ENCODE measurements at places on chromosomes 4 and X.

DNA sequence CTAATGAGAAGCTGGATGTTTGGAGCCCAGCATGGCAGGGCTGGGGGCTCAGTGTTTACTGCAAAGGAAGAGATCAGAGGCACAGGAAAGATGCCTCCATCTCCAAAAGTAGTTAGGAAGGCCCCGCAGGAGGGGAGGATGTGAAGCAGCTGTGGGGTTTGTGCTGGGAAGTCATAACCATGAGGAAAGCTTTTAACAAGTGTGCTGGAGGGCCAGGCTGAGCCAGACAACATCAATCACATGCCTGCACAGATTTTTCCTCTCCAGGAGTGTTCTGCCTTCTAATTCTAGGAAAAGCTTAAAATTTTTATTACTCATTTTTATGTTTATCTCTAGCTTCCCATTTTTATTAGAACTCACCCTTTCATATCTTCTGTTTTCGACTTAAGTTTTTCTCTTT, 65.4 kb downstream of the GPR82 start:
- DNase-seq, result no peak

DNA sequence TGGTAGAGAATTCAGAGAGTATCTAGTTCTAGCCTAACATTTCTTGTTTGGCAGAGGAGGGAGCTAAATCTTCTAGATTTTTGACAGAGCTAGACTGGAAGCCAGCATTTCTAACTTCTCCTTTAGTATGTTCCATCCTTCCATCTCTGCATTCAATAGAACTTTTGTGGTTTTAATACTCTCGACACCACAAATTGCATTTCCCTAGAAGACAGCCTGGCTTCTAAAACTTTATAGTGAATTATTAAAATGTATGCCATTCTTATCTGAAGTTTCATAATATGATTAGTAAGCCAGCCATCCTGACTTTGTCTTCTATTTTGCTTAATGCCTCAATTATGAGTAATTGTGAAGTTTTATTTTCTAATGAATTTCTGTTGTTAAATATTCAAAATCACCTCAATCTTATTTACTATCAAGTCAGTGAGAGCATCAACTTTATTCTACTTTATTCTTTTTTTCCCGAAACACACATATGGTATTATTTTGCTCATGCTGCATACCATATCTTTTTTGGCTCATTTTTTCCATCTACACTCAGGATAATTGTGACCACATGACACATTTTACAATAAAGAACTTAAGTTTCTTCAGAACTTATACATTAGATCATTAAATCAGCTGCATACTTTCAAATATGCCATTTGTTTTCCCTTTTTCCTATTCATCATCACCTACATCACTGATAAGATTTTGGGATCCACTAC, 30.2 kb downstream of the EDNRA start:
- no peak for DNase-seq

DNA sequence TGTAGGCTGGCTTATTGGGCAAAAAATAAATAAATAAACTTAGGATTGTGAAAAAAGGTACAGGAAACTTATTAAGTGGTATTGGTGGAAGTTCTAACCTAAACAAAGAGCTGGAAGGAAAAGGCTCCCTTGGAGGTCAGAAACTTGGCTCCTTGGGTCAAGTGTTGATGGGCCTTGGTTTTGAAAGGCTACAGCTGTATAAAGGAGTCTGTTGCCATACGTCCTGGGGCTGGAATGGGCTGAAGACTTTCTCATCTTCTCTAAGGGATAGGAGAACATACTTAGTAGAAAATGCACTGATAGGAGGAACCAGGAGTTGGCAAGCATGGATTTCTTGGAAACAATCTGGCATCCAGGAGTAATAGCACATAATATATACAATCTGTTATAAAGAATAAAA, 56.6 kb downstream of the PDLIM5 start:
- no peak for DNase-seq

DNA sequence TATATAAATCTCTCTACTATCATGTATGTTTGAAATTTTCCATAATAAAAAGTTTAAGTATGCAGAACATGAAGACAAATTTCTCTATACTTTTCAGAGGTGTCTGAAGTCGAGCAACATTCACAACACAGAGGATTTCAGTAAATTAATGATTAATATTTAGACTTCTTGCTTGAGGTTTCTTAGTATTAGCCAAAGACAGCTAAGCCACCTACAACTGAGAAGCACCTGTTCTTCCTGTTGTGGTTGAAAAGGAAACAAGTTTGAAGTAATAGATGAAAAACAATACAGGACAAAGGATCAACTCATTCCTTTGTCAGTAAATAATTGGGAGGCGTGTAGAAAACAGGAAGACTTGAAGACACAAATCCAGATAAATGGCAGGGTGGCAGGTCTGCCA, 21.1 kb downstream of the SCML1 start:
- no peak for DNase-seq

DNA sequence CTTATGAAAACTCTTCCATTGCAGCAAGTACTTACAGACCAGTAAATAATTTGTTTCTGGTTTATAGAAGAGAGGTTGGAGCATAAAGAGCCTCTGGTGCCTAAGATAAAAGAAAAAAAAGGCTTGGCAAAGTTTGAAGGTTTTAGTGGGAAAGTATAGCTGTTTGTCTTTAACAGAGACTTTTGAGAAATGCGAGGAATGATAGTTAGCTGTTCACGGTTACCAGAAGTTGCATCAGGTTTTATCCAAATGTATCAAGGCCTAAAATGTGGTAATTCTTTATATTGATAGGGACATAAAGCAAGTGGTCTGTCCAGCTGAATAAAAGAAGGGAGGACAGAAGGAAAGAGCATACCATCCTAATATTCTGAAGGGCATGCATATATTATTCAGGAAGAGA, 29.3 kb downstream of the RAP1GDS1 start:
- no peak for DNase-seq

DNA sequence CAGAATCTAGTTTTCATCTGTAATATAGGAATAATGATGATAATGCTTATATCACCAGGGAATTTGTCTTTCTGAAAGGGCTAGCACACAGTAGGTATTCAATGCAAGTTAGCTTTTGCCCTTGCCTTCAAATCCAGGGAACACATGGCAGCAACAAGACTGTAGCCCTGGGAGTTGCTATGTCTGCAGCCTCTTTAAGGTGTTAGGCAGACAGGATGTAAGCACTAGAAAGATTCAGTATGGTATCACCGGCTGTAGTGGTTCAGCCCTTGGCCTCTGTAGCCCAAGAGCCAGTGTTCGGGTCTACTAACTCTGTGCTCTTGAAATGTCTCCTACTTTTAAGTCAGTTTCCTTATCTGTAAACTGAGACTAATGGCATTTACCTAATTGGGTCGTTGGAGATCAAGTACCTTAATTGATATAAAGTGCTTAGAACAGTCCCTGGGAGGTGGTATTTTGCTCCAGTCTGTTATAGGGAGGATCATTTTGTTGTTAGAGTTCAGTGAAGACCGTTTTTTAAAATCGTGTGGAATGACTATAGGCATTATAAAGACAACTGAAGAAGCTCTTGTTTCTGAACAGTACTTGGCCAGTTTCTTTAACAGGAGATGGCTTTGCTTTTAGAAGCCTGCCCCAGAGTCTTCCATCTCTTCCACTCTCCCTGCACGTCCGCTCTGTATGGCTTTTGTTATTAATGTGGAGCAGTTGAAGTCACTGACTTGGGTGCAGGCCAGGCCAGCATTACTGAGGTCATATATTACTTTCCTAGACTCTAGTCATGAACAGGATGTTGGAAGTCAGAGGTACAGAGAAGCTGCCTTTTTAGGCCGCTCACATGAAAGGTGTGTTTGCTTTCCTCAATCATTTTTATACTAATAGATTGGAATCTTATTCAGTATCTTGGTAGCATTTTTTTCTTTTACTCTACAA, 44.8 kb downstream of the GAB1 start:
- no peak for DNase-seq

DNA sequence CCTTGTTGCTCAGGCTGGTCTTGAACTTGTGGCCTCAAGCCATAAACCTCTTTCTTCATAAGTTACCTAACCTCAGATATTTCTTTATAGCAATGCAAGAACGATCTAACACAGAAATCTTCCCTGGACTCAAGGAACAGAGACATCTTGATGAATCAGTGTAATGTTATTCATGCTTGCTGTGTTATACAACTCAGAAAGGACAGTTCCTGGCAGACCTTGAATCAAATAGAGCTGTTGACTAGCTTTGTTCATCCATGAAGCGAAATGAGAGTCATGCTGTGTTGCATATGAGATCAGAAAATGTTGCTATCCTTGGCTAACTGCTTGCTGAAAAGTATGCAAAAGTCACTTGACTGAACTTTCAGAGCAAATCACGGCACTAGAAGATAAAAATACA, 72.6 kb upstream of the ARHGAP24 start:
- peak; percentile 53 for DNase-seq

DNA sequence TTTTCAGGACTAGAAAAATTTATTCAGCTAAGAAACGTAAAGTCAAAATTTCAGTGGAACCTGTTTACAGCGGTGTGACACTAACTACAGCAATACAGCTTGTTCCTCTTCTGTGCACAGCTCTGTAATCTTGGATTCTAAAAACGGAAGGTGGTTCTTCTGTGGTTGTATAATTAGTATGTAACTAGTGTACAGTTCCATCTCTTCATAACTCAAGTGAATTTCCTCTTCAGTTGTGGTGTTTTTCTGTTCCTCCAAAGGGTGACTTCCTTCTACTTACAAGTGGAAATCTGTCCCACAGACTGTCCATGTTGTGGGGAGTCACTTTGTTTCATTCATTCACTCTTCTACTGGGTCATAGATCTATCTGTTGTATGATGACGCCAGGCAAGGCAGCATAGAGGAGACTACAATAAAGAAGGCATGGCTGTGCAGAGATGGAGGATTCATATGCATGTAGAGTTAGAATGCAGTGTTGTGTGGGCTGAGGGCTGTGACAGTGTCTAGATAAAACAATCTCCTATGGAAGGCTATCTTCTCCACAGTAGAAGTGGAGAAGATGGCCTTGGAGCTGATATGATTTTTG, 5.4 kb downstream of the DAPP1 start:
- no peak for DNase-seq

- DNase-seq, result no peak
These were observed 61.1 kb downstream of the CPEB2 start for GRCh38 chr4:15063341-15063740.

DNA sequence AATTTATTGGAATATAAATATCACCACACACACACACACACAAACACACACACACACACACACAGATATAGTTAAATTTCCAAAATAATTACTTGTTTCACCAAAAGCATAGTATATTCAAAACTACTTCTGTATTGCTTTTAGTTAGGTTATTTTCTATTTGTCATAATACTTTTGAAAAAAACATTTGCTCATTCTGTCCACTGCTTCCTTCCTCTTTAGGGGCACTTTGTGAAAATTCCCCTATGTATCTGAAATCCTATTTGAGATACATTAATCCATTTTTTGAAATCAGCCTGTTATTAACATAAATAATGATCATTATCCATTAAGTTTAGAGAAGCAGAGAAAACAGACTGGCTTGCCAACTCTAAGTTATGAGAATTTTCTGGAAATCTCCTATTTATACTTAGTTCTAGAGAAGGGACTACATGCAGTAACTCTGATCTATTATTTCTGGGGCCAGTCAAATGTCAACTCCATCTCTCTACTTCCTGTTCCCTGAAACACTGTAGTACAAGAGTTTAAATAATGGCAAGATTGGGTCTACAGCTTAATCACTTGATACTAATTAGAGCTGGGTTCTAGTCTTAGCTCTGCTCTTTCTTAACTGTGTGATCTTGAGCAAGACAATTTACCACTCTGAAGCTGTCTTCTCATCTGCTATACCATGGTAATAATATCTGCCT, 54.4 kb upstream of the GPR174 start:
- DNase-seq, result no peak

GRCh38 chrX:19017271-19017670, 33.4 kb upstream of the PHKA2 start:
- no peak for DNase-seq

DNA sequence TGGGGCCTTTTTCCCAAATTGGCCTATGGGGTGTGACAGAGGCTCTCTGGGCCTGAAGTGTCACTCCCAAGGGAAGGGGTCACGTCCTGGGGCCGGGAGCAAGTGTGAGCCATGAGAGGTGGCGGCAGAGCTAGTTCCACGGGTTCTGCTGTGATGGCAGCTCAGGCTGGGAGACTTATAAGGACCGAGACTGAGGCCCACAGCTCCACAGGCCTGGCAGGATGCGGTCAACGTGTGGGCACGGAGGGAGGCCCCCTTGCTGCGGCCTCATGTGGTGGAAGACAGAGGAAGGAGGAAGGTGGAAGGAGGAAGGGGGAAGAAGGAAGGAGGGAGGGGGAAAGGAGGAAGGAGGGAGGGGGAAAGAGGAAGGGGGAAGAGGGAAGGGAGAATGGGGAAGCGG, 7.2 kb upstream of the CPLX1 start:
- DNase-seq, result no peak

- no peak for DNase-seq
These were observed 138.9 kb upstream of the INPP4B start for GRCh38 chr4:142984871-142985585.

- no peak for DNase-seq
These were observed 22.2 kb downstream of the CEP44 start for GRCh38 chr4:174305961-174306360.

DNA sequence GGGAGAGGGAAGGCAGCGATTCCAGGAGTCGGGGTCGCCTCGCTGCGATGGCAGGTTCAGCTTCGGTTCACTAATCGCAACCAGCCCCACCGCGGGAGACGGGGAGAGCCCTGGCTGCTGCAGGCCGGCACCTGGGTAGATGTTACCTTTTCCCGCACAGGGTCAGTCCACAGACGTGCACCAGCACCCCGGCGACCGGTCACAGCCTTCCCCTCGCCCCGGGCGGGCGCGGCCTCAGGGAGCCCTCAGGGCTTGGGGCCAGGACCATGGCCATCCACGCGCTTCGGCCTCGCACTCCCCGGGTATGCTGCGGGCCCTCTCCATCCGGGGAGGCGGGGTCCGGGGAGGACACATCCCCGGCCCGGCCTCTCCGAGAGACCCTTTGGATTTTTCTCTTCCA, 26.1 kb upstream of the EXOC1L start:
- DNase-seq, result no peak

DNA sequence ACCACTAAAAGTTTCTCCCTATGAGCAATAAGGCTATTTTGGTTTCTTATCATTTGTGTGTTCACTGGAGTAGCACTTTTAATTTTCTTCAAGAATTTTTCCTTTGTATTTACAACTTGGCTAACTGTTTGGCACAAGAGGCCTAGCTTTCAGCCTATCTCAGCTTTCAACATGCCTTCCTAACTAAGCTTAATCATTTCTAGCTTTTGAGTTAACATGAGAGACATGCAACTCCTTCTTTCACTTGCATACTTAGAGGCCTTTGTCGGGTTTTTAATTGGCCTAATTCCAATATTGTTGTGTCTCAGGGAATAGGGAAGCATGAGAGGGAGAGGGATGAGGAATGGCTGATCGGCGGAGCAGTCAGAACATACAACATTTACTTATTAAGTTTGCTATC, 349.8 kb downstream of the OPHN1 start:
- DNase-seq, result no peak

Data from brain (organoid and tissue), 16 donors.